LHCN-M2 (cell line): ENCODE measurements at places on chromosomes 7 and 10. TPM values are rescaled to one million over a fixed set of nuclear protein-coding genes. Genes with fewer than 3 reads are reported as not detected.

GJD4 gene
- total RNA-seq = 0.06 TPM in 1 of 2 replicates, not detected in the other

NEUROG3 gene
- not detected in 2 replicates for total RNA-seq

- no peak for DNase-seq
Measured at GRCh38 chr7:157691586-157692459, 355.0 kb downstream of the DNAJB6 start.

GRCh38 chr10:1390200-1390599 lies 334.0 kb downstream of the WDR37 start:
- no peak for DNase-seq

DNA sequence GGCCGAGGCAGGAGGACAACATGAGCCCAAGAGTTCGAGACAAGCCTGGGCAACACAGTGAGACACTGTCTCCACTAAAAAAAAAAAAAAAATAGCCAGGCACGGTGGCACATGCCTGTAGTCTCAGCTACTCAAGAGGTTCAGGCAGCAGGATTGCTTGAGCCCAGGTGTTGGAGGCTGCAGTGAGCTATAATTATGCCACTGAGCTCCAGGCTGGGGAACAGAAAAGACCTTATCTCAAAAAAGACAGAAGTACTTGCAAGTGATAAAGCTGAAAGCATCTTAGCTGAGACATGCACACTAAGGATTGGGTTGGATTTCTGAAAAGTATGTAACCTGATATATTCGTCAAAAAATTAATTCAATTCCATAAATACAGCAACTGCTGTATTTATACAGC lies 68.4 kb downstream of the PPP1R3C start:
- no peak for DNase-seq

GRCh38 chr7:116582806-116583444 lies 58.1 kb downstream of the CAV1 start:
- DNase-seq = peak; percentile 98

DNA sequence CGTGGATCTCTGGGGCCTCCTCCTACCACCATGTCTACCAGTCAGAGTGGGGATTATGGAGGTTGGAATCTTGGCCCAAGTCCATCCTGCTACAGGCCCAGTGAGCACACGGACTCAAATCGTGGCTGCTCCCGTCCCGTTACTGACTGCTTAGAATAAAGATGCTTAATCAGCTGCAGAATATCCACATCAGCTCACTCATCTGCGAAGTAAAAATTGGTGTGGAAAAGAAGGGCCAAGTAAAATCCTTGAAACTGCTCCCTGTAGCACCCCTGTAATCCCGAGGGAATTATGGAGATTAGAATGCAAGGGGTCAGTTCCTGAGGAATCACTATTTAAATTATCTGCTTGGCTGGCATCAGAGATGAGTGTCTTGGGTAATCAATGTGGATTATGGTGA lies 13.0 kb upstream of the HTR5A start:
- peak; percentile 58 for DNase-seq
